ENCODE measurements at places on chromosomes 12 and 14.

GRCh38 chr12:124993626-124994436 is at the start of gene BRI3BP:
Gene BRI3BP, plus strand, starts transcription at chr12:124993645. Its CDS starts 146 bp downstream, at chr12:124993791.
- DNase-seq = peak; percentile 7

DNA sequence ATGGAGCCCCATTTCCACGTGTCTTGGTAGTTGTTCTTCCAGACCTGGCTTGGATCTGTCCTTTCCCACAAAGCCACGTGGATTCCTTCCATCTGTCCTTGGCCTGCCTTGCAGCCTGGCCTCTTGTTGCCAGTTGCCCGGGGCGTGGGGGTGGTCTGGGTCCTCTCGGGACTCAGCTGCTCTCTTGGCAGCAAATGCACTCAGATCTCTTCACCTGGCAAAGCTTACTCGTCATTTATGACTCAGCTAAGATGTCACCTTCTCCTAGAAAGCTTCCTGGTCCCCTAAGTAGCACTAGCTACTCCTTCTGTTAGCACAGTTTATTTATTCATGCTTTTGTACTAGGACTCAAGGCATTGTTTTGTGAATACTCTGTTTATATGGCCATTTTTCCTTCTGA is 13.6 kb downstream of the PLEKHG3 start:
- DNase-seq = no peak

- no peak for DNase-seq
Measured at GRCh38 chr12:79057540-79057939, 193.0 kb downstream of the SYT1 start.

DNA sequence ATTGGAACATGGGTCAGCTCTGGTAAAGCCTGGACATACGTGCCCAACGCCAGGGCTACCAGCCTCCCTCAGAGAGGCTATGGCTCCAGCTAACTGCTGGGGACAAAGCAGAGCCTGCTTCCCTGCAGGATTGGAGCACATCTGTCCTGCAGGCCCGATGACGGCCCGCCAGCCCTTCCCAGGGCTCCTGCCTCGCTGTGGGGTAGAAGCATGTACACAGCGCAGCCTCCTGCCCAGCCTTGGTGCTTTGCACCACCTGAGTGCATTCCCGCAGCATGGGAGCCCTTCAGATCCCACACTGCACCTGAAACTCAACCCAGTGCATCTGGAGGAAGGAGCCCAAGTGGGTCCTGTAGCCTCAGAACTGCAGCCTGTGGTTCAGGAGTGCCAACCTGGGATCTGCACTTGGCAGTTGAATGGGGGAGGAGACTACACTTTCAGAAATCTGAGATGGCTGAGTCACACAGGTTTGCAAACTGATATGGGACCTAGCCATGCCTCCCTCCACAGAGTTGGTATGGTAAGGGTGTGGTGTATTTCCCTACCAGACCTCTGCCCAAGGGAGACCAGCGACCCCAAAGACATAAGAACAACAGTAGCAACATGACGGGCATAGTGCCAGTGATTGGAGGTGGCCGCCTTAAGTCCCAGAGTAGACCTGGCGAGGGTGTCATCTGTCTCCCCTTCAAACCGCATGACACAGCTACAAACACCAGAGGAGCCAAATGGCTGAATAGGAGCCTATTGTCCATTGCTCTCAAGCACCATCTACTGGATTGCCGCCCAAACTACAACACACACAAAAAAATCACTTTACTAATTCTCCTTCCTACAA is 273.9 kb upstream of the MIS18BP1 start:
- DNase-seq = peak; percentile 39

- no peak for DNase-seq
Measured at GRCh38 chr12:76519538-76519937, 40.0 kb downstream of the OSBPL8 start.

GRCh38 chr12:30696486-30696885 is 817 bp upstream of the IPO8 start:
- DNase-seq = no peak

- no peak for DNase-seq
Measured at GRCh38 chr12:71142016-71142415, 15.8 kb downstream of the TSPAN8 start.

- DNase-seq = no peak
Measured at GRCh38 chr12:57780284-57780897, 2.2 kb upstream of the TSFM start.

GRCh38 chr12:98869886-98870503 is 224.9 kb downstream of the APAF1 start:
- DNase-seq = no peak

DNA sequence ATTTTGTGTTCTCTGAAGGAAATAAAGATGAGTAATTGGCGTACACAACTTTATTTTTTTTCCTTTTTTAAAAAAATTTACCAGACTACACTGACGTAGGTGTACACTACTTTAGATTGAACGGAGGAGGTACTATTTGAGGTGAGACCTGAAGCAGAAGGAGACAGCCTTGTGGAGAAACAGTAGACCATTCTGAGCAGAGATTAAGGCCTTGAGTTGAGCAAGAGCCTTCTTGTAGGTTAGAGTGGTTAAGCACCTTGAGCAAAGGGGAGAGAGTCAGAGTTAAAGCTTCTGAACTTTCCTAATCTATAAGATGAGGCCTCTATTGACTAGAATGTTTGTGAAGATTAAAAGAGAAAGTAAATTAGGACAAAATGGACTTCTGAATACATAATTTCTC is 2.5 kb downstream of the LEMD3 start:
- no peak for DNase-seq

GRCh38 chr12:116126610-116127009 is 150.9 kb downstream of the MED13L start:
- DNase-seq = no peak

- peak; percentile 54 for DNase-seq
Measured at GRCh38 chr12:127723251-127723650, 543.7 kb upstream of the TMEM132C start.

DNA sequence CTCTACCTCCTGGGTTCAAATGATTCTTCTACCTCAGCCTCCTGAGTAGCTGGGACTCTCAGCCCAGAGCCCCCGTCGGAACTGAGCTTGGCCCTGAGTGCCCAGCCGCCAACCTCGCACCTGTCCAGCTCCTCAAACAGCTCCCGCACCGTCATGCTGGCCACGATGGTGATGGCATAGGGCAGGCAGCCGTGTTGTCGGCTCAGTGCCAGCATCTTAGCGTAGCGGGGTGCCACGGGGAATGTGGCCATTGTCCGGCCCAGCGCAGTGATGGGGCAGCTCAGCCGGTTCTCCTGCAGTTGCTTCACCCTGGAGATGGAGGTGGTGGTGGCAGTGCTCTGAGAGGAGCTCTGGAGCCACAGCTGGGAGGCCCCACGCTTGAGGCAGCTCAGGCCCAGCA is 32.4 kb downstream of the DHX37 start:
- no peak for DNase-seq

- no peak for DNase-seq
Measured at GRCh38 chr12:62895351-62895877, 39.5 kb downstream of the PPM1H start.

GRCh38 chr12:45232146-45232755 is 16.4 kb downstream of the ANO6 start:
- no peak for DNase-seq

GRCh38 chr14:87334997-87335685 is 657.8 kb downstream of the GALC start:
- DNase-seq = peak; percentile 69

DNA sequence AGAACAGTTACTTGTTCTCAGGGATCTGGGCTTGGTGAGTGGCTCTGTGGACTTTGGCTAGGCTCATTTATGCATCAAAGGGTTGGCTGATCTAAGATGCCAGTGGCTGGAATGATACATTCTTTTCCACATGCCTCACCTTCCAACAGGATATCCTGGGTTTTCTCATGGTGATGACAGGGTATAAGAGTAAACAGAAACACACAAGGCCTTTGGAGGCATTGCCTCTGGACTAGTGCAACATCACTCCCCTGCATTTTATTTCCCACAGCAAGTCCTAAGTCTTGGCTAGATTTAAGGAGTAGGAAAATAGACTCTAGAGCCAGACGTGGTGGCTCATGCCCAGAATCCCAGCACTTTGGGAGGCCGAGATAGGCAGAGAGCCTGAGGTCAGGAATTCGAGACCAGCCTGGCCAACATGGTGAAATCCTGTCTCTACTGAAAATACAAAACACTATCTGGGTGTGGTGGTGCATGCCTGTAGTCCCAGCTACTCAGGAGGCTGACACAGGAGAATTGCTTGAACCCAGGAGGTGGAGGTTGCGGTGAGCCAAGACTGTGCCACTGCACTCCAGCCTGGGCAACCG is 47.9 kb downstream of the RPH3A start:
- DNase-seq = no peak

GRCh38 chr14:76227450-76228050 is 75.8 kb downstream of the GPATCH2L start:
- DNase-seq = no peak

GRCh38 chr14:96634896-96635295 is 132.7 kb downstream of the PAPOLA start:
- no peak for DNase-seq

GRCh38 chr14:80624581-80624980 is 317.0 kb downstream of the CEP128 start:
- DNase-seq = no peak

All from NCI-H1694 treated with DMSO at 0.1 percent for 48 hours (cell line).